ENCODE measurements at places on chromosomes 7 and 10.

- DNase-seq: no peak
Observed at GRCh38 chr10:88293651-88294230, 289.4 kb downstream of the RNLS start.

- no peak for DNase-seq
Observed at GRCh38 chr10:80203835-80204676, 1.3 kb downstream of the ANXA11 start.

DNA sequence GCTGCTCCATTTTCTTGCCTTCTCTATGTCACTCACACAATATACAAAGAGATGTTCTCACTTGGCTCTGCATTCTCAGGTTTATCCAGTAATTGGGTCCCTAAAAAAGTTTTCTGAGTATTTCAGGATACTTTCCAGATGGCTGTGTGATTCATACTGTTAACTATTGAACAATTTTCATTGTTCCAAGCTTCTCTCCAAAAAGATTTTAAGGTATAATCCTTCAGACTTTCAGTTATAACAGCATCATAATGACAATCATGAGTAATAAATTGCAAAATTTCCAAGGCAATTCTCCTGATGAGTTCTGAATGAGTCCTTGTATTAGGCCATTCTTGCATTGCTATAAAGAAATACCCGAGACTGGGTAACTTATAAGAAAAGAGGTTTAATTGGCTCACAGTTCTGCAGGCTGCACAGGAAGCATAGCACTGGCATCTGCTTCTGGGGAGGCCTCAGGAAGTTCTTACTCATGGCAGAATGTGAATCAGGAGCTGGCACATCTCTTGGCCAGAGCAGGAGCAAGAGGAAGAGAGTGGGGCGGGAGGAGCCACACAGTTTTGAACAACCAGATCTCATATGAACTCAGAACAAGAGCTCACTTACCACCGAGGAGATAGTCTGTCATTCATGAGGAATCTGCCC, 148.1 kb downstream of the SLC16A9 start:
- DNase-seq: no peak

DNA sequence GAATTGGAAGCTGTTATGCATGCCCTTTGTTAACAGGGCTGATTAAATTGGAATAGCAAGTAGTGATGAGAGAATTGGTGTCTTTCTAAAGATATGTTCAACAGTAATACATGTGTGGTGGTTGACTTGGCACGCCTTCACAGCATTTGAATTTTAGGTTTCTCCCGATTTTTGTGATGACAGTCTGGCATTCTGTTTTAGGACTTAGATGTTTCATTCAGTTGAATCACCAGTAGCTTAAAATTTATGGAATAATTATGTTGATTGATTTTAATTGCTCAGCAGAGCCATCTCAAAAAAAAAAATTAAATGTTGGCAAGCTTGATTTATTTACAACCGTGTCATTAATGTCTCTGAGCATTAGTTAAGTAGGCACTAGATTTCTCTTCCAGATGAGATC, 219.7 kb downstream of the CSTF2T start:
- DNase-seq: no peak

GRCh38 chr7:104772405-104773345, 241.3 kb upstream of the KMT2E start:
- no peak for DNase-seq

DNA sequence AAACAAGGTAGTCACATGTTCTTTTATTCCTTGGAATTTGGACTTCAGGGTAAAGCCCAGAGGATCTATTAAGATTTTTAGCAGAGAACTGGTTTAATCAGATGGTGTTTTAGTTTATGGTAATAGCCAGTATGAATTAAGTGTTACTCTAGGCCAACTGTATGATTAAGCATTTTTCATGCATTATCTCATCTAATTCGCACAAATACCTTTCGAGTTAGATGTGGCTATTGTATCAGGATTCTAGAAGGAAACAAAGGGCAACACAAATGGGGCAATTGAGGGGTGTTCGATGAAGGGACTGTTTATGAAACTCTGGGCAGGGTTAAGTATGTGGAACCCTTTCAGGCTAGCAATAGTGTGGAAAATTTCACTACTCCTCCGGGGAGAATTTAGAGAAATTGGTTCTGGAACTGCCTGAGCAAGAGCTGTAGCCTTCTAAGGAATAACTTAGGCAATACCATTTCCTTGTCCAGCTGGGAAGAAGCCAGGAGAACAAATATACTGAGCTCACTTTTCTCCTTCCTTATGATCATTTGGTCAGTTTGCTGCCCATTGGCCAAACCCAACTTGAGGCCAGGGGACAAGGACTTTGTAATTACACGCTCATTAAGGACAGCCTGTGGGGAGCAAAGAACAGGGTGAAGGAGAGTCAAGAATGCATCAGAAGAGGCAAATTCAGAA, 319.0 kb upstream of the FZD1 start:
- DNase-seq: no peak

DNA sequence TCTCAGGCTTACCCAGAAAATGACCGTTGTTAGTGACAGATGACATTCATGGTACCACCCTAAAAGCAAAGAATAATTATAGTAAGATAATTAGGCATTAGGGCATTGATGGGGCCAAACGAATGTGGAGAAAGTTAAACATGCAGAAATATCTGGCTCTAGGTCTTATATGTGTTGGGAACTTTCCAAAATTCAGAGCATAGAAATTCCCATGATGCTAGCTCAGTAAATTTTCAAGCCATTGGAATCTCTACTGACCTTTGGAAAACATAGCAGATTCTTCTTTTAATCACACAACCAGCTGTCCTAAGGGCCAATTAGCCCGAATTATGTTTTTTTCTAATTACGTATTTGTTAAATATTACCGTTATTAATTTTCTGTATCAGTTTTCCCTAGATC, 136.1 kb downstream of the CREB5 start:
- DNase-seq: no peak

- DNase-seq: peak; percentile 18
Observed at GRCh38 chr7:115230882-115231571, 309.1 kb downstream of the MDFIC start.
